ENCODE measurements at places on chromosomes 4 and X. TPM values are rescaled to one million over a fixed set of nuclear protein-coding genes. Genes with fewer than 3 reads are reported as not detected.

The TAF7L gene
- total RNA-seq = 1.4 TPM

DNA sequence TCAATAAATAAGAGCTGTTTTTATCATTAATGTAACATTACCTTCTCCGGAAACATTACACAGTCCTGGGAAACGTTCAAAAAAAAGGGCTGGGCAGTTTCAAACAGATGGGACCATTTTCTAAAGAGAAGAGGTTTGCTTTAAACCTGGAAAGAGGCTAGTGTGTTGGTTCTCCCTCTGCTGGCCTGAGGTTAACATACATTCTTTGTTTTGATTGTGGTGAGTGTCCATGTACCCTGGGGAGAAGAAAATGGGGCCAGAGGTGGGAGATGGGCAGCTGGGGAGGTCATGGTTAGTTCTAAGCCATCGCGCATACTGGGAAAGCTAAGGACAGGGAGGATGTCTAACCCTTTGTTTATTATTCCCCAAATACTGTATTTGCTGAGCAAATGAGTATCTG lies 194.7 kb downstream of the CPEB2 start:
- DNase-seq = no peak

- no peak for DNase-seq
These were observed 121.3 kb downstream of the EGF start for GRCh38 chr4:110034026-110034393.

The BEX5 gene
- total RNA-seq = 22.8 TPM

GRCh38 chr4:25090516-25090915 lies 59.8 kb upstream of the LGI2 start:
- DNase-seq = no peak

DNA sequence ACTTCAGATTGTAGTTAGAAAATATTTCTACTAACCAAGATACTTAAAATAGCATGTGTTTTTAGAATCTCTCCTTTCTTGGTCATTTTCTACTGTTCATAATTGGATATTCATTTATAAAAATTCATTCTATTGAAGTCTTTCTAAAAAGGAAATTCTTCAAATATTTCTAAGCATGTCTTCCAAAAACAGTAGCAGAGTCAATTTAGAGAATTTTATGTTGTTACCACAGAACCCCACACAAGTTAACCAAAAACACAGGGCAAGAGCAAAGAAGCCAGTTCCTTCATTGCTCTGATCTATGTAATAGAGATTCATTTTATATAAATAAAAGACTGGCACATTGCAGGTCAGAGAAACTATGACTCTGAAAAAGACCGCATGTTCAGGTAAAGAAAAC lies 345.1 kb upstream of the PITX2 start:
- DNase-seq = no peak

- no peak for DNase-seq
These were observed 159.3 kb downstream of the SH3KBP1 start for GRCh38 chrX:19727887-19728648.

The RNF150 gene
- 31.2 TPM for total RNA-seq

DNA sequence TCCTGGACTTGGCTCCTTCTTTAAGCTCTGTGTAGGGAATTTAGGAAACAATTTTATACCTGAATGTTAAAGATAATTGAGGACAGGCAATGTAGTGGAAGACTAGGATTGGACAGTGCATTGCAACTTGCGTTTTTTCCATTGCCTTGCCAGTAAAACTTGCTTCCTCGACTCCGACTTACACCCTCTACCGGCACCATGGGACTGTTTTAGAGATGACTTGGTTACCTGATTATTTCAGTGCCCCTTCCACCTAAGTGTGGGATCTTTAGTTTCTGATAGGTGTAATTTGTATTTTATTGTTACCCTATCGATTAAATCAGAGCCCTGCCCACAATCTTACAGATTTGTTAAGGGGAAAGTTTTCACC lies 1.2 kb downstream of the PRPS1 start:
- DNase-seq = peak; percentile 3

- DNase-seq = no peak
These were observed 1965.8 kb downstream of the C4orf33 start for GRCh38 chr4:131061734-131062133.

The AKAP14 gene
- total RNA-seq = not detected

GRCh38 chr4:80229590-80229989 lies 32.3 kb downstream of the PRDM8 start:
- no peak for DNase-seq

The GLRB gene
- 1.0 TPM for total RNA-seq

Measured in thyroid gland (tissue), 4 donors.